ENCODE measurements at places on chromosomes 4 and X. TPM values are rescaled to one million over a fixed set of nuclear protein-coding genes. Genes with fewer than 3 reads are reported as not detected.

Gene PAGE1
- not detected for total RNA-seq

- no peaks in the 10 kb centered on the region for H3K36me3 ChIP-seq
- H3K27ac ChIP-seq: no peak overlapping the region
- no peak overlapping the region for H3K4me3 ChIP-seq
- no peaks in the 10 kb centered on the region for H3K4me1 ChIP-seq
Measured at GRCh38 chr4:119854364-119854763, 212.3 kb downstream of the MAD2L1 start.

Gene BEX1
- total RNA-seq: not detected

GRCh38 chrX:112736310-112736709 lies 56.6 kb upstream of the LHFPL1 start:
- no peak overlapping the region for H3K27ac ChIP-seq
- no peaks in the 10 kb centered on the region for H3K36me3 ChIP-seq
- no peak overlapping the region for H3K4me3 ChIP-seq
- no peaks in the 10 kb centered on the region for H3K4me1 ChIP-seq

- H3K4me3 ChIP-seq: no peak overlapping the region
- no peaks in the 10 kb centered on the region for H3K27me3 ChIP-seq
- no peak for DNase-seq
Measured at GRCh38 chr4:77930154-77930639, 67.6 kb downstream of the MRPL1 start.

DNA sequence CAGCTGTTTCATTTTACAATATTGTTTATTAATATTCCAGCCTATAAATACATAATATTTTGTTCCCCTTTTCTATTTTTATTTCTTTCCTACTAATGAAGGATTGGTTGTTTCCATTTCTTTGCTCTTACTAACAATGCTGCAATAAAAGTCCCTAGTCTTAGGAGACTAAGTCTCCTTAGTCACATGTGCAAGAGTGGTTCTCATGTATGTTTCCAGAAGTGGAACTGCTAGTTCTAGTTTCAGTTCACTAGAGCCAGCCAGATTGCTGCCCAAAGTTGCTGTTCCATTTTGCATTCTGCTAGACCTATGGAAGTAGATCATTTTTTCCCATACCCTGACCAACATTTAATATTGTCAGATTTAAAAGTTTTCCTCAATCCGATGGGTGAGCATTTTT lies 44.3 kb downstream of the CNGA1 start:
- H3K4me3 ChIP-seq: no peak overlapping the region
- DNase-seq: no peak
- H3K4me1 ChIP-seq: no peaks in the 10 kb centered on the region

DNA sequence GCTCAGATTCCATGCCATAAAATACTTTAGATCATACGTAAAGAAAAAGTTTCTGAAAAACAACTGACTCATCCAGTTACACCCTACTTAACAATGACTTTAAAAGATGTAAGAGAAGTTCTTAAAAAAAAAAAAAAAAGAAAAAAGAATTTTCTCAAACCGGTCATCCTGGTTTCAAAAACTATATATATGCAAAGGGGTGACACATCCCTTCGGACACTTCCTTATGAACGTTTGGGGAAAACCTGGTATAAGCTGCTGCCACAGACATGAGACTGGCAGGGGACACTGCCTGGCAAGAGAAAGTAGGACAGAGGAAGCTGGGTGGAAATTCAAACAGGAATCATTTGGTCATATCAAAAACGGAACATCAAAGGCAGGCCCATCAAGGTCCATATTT lies 81.2 kb upstream of the PRSS48 start:
- H3K27ac ChIP-seq: no peak overlapping the region
- no peak for DNase-seq
- no peaks in the 10 kb centered on the region for H3K36me3 ChIP-seq
- H3K4me3 ChIP-seq: no peak overlapping the region
- no peaks in the 10 kb centered on the region for H3K4me1 ChIP-seq

Data from ascending aorta (tissue), 2 donors.